Ecto neural progenitor cell (in vitro differentiated cells): ENCODE measurements at places on chromosomes 4 and X.

DNA sequence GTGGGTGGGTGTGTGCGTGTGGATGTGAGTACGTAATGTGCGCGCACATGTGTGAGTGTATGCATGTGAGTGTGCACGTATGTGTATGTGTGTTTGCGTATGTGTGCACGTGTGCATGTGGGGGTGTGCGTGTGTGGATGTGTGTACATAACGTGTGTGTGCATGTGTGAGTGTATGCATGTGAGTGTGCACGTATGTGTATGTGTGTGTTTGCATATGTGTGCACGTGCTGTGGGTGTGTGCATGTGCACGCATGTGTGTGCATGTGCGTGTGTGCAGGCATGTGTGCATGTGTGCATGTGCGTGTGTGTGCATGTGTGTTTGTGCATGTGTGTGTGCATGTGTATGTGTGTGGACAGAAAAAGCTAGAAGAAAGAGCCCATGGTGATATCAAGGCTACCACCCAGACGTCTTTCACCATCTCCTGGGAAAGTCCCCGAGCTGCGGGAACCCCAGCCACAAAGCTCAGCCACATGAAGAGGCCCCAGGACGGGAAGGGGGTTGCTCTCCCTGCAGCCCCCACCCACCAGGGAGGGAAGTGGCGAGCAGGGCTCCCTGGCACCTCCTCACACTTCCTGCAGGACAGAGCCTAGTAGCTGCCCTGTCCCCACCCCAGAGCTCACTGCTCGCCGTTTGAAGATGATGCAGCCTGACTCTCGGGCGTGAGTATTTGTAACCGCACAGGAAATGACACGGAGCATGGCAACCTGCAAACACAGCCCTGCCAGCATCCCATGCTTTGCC is 108.3 kb downstream of the DCTD start:
- DNase-seq, result no peak

- no peak for DNase-seq
Observed at GRCh38 chr4:116598980-116599789, 486.2 kb downstream of the TRAM1L1 start.

GRCh38 chrX:79721234-79721633 is 293.3 kb upstream of the TBX22 start:
- DNase-seq, result no peak

DNA sequence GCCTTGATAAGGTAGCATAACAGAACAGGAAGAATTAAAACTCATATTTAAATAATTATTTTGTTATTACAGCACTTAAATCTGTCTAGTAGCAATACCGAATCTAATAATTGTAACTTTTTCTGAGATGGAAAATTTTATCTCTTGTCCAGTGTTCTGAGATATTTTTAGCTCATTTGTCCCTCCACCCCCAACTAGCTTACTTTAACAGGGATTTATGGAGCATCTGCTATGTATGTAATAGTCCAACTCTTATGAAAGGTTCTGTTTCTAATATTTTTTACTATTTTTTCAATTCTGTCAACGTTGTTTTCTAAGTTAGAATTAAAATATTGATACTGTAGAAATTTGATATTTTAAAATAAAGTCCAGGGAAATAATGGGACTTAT is 38.2 kb upstream of the NUDT6 start:
- DNase-seq, result no peak

- no peak for DNase-seq
Observed at GRCh38 chr4:149176039-149176438, 639.6 kb downstream of the IQCM start.

DNA sequence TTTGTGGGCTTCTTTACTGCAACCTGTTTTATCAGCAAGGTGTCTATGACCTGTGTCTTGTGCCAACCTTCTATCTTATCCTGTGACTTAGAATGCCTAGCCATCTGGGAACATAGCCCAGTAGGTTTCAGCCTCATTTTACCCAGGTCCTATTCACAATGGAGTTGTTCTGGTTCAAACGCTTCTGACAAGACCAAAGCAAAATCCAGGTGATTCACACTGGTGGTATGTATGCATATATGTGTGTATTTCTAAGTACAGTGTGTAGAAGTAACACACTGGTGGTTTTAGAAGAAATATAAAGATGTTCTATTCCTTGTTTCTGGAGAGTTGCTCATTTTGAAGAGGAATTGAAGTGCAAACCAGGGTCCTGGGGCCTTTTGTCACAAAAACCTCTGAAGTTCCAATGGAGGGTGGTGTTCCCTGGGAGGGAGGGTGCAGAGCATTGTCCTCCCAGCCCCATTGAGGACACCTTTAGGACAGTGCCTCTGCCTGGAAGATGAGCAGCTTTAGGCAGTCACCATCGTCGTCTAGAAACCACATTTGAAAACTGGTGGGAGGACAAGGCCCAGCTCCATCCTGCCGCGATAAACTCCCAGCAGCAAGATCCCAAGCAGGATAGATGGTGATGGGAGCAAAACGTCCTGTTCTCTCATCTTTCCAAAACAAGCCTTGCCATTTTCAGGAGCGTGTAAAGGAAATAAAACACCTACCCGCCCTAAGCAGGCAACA is 191.4 kb downstream of the TSPAN5 start:
- DNase-seq, result no peak

- no peak for DNase-seq
Observed at GRCh38 chr4:132227151-132227856, 921.8 kb upstream of the PCDH10 start.

DNA sequence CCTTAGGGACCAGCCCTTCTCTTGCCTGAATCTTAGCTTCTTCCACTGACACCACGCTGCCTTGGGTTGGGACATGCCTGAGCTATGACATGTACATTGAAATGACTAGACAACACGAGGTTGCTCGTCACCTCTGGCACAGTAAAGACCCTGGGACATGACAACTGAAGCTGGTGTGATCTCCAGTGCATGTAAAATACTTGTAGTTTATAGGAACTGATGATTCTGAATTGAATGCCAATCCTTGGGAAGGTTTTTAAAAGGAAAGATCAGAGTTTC is 100.7 kb upstream of the PGRMC2 start:
- DNase-seq, result no peak

DNA sequence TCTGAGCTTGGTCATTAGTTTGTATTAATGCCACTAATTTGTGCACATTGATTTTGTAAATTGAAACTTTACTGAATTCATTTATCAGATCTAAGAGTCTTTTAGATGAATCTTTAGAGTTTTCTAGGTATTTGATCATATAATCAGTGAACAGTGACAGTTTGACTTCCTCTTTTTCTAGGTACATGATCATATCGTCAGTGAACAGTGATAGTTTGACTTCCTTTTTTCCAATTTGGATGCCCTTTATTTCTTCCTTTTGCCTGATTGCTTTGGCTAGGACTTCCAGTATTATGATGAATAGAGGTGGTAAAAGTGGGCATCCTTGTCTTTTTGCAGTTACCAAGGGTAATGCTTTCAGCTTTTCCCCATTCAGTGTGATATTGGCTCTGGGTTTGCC is 421.4 kb upstream of the CPXCR1 start:
- no peak for DNase-seq

DNA sequence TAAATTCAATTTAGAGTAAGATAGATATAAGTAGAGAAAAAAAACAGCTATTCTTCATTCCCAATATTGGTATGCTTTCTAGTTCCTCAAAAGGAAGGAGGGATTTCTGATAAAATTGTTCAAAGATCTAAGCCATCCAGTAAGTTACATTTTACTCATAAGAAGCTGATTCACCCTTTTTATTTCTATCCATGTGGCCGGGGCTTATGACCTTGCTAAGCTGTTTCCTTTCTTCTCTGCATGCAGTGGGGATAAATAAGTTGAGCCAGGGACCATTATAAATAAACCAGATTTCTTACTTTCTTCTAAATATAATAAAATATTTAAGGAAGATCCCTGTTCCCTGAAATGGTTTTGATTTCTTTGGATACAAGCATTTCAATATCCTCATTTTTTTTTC is 502.3 kb downstream of the PDHA2 start:
- no peak for DNase-seq
